ENCODE measurements at places on chromosomes 11 and 22. TPM values are rescaled to one million over a fixed set of nuclear protein-coding genes. Genes with fewer than 3 reads are reported as not detected.

The CHORDC1 gene
- total RNA-seq = 74.5 TPM

The CALCA gene
- total RNA-seq = not detected

The SCGB1C1 gene
- not detected for total RNA-seq

The GPR83 gene
- total RNA-seq = not detected

The PLA2G3 gene
- total RNA-seq = not detected

The PKDREJ gene
- total RNA-seq = not detected

The KDELR3 gene
- 19.5 TPM for total RNA-seq

The ZC3H12C gene
- 6.0 TPM for total RNA-seq

The CLP1 gene
- 31.2 TPM for total RNA-seq

The MOV10L1 gene
- total RNA-seq = not detected

The OSBP2 gene
- total RNA-seq = 10.5 TPM

The CCDC116 gene
- total RNA-seq = 0.09 TPM

The RIMBP3C gene
- total RNA-seq = 0.24 TPM

The KRTAP5-7 gene
- total RNA-seq = not detected

The OR52H1 gene
- total RNA-seq = not detected

The ACRV1 gene
- not detected for total RNA-seq

The DLG2 gene
- 0.28 TPM for total RNA-seq

The SOX6 gene
- total RNA-seq = not detected

The GGTLC2 gene
- total RNA-seq = not detected

The APOBEC3A gene
- 0.09 TPM for total RNA-seq

The SLC6A5 gene
- total RNA-seq = not detected

The PTDSS2 gene
- total RNA-seq = 33.8 TPM

The MEI1 gene
- total RNA-seq = not detected

The SCN3B gene
- 0.13 TPM for total RNA-seq

The RHOD gene
- total RNA-seq = 49.4 TPM

The PHLDB1 gene
- total RNA-seq = 7.5 TPM

The TBX1 gene
- 4.4 TPM for total RNA-seq

The RAB3IL1 gene
- total RNA-seq = 15.1 TPM

The MUC6 gene
- not detected for total RNA-seq

The LRRC74B gene
- total RNA-seq = not detected

The GRK3 gene
- total RNA-seq = 4.4 TPM

The TRPT1 gene
- 23.3 TPM for total RNA-seq

The BAIAP2L2 gene
- 5.1 TPM for total RNA-seq

The SCN2B gene
- not detected for total RNA-seq

The VPREB3 gene
- 0.73 TPM for total RNA-seq

The RASSF10 gene
- total RNA-seq = 2.5 TPM

The NOX4 gene
- total RNA-seq = not detected

The VPREB1 gene
- not detected for total RNA-seq

The TENM4 gene
- total RNA-seq = 0.01 TPM

The APOA4 gene
- total RNA-seq = not detected

The CCDC73 gene
- total RNA-seq = not detected

The SMTNL1 gene
- not detected for total RNA-seq

The TSPAN32 gene
- total RNA-seq = not detected

The GSTT4 gene
- total RNA-seq = not detected

The APOL1 gene
- 13.9 TPM for total RNA-seq

The OR8G5 gene
- total RNA-seq = not detected

The HTR3B gene
- not detected for total RNA-seq

All from A549 treated with GW870086 at 1 μM for 4 hours (cell line).